ENCODE measurements at places on chromosomes 16 and 17. TPM values are rescaled to one million over a fixed set of nuclear protein-coding genes. Genes with fewer than 3 reads are reported as not detected.

Gene PPP4C
- 122 TPM for polyA plus RNA-seq

Gene SLC9A5
- 1.1 TPM for polyA plus RNA-seq

Gene LCAT
- polyA plus RNA-seq: 7.6 TPM

Gene IKZF3
- polyA plus RNA-seq: 63.0 TPM
